Caudate nucleus (tissue), 63 donors: ENCODE measurements at places on chromosomes 1 and 21.

DNA sequence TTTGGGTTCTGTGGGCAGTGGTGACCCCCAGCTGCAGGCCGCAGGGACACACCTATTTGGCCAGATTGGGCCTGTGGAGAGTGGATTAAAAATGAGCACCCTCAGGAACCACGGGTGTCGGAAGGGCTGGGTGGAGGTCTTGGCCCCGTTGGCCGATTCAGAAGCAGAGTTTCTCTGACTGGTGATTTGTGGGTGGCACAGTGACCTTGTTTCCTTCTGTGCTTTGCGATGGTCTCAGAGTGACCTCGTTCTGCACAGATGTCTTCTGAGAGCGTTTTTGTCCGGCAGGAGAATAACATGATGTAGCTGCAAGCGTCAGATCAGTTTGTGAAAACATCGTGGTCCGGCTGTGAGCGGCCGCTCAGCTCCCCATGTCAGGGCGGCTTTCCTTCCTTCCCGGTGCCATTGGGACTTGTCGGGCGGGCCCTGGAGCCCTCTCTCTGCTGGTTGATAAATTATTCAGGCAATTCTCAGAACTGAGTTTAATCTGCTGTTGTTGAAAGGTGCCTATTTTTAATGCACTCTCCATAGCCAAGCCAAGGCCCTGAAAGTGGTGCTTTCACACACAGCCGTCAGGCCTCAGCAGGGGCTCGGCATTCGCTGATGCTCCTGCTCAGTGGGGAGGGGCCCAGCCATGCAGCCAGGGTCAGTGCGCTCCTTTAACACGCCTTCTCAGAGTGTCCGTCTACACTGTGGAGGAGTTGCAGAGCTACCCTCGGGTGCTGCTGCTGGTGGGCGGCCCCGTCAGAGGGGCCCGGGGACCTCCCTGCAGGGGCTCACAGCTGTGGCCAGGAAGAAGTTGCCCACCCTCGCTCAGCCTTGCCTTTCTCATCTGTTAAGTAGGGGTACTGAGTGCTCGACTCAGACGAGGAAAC, 26.8 kb downstream of the TRPM2 start:
- DNase-seq: no peak

DNA sequence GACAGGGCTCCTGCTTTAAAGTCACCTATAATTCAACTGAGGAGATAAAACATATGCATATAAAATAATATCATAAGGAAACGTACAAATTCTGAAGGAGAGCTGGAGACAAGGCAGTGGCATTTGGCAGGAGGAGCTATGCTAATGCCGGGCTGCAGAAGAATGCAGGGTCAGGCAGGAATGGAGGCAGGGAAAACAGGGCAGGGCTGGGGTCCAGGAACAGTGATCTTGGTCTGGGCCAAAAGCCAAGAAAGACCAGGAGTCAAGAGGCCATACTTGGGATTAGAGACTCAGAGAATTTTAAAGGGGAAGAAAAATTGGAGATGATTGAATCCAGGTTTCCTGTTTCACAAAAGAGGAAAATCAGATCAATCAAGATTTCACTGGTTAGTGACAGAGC, 20.0 kb upstream of the BRDT start:
- DNase-seq: no peak

DNA sequence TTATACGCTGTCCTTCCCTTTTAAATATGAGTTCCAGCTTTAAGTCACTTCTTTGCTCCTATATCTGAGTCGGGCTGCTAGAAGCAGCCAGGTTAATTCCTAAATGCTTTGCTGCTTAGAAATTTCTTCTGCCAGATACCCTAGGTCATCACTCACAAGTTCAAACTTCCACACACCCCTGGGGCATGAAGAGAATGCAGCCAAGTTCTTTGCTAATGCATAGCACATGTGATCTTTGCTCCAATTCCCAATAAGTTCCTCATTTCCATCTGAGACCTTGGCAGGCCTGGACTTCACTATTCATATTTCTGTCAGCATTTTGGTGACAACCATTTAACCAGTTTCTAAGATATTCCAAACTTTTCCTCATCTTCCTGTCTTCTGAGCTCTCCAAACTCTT, 14.5 kb upstream of the APP start:
- DNase-seq: no peak

- no peak for DNase-seq
Observed at GRCh38 chr1:57109247-57109646, 143.4 kb upstream of the C8B start.

GRCh38 chr1:59180735-59181134, 116.2 kb upstream of the FGGY start:
- DNase-seq: no peak

- no peak for DNase-seq
Observed at GRCh38 chr1:230907472-230908205, 39.3 kb upstream of the C1orf198 start.

GRCh38 chr1:1894354-1895059, 3.6 kb upstream of the GNB1 start:
- DNase-seq: no peak

DNA sequence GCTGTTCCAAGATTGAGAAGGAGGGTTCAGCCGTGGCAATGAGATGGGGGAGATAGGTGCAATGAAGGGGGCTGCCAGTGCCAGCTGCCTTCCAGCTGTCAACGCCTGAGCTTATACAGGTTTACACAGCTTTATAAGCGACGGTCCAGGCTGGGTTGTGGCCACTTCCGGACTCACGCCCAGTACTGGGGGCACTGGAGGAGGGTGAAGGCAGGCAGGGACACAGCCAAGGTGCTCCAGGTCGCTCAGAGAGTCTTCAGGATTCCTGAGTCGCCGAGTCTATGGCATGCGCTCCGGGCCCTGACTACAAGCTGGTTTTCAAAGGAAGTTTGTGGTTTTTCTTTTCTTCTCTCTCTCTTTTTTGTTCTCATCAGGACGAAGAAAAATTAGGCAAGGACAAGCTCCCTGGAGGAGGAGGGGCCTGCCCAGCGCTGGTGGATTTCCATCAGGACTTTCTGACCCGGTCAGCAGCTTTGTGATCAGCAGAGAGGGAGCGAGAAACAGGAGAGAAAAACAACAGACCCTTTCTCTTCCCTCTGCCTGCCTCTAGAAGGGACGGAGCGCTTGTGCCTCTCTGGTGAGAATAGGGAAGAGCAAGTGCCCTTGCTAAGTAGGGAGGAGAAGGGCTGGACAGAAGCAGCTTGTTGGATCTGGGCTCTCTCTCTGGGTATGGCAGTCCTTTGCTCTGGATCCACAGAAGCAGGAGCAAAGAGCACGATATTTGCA, at the start of gene MINDY1:
MINDY1 (minus strand) TSS at position 576 of the 726 bp plus-strand sequence. CDS start 4,285 bp downstream, outside the sequence.
- peak; percentile 20 for DNase-seq

- no peak for DNase-seq
Observed at GRCh38 chr1:160795951-160796383, at the start of gene LY9. Gene LY9, plus strand, starts transcription at chr1:160796174. Its CDS starts 14 bp downstream, at chr1:160796188.

- no peak for DNase-seq
Observed at GRCh38 chr1:164261691-164262240, 297.2 kb upstream of the PBX1 start.

- no peak for DNase-seq
Observed at GRCh38 chr1:210170220-210170619, 62.4 kb upstream of the SERTAD4 start.

DNA sequence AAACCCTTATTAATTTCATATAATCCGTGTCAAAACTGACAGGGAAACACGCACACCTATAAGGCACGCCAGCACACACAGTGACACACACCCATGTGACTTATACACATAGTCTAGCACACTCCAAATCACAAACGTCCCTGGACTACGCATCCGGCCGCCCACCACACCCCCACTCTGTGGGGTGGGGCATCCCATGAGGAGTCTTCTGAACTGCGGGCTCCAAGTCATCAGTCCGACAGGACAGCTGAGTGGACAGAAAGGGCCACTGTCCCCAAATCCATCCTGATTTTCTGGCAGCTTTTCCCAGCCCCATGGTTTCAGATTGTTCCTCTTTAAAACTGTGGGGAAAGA, 829 bp downstream of the PEA15 start:
- no peak for DNase-seq

GRCh38 chr1:147771226-147772125, 11.1 kb upstream of the GJA5 start:
- DNase-seq: no peak

DNA sequence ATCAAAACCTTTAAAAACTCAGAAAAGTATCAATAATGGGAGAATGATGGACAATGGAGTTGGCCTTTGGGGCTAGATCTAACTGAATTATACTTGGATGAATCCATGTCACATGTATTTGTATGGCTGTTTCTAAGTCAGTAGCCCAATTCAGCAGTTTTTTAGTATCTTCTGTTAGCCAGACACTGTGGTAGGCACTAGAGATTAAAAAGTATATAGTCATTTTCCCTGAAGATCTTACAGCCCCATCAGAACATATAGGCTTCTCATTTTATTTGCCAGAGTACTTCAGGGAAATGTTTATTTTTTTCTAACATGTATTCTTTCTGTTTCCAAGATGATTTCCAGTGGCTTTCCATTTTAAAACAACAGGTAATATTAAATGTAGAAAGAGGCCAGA, 273.7 kb downstream of the NFIA start:
- DNase-seq: no peak

- DNase-seq: no peak
Observed at GRCh38 chr1:76491737-76492136, 375.5 kb upstream of the ST6GALNAC5 start.

DNA sequence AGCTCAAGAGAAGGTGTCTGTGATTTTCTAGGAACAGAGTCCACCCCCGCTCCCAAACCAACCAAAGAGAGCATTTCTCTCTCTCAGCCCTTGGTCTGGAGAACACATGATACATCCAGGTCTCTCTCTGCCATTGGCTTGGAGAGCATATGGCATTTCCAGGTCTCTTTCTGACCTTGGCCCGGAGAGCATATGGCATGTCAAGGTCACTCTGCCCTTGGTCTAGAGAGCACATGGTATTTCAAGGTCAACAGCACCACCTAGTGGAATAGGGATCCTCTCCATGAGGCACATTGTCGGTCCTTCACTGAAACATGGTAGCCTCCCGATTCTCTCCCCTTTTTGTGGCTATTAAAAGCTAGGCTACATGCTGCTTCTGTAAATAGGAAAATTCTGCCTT, 437.7 kb upstream of the OLFM3 start:
- DNase-seq: no peak

DNA sequence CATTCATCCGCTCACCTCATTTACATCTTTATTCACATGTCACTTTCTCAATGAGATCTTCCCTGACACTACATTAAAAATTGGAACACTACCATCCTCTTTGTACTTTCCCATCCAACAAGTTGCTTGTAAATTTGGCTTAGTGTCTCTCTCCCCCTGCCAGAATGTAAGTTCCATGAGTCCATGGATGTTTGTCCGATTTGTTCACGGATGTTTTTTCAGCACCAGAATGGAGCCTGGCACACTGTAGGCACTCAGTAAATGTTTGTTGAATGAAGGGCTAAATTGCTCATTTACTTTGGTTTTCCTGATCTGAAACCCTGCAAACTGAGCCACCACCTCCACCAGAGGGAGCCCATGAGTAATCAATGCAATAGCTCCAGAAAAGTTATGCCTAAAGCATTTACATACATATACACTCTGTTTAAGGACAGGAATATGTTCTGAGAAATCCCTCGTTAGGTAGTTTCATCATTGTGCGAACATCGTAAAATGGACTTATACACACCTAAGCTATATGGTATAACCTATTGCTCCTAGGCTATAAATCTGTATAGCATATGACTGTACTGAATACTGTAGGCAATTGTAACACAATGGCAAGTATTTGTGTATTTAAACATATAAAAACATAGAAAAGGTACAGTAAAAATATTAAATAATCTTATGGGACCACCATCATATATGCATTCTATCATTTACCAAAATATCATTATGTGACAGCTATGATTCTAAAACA, 2.8 kb upstream of the EYA3 start:
- DNase-seq: peak; percentile 50
